ENCODE measurements at places on chromosomes 1 and 21.

GRCh38 chr1:93661829-93662474, 19.7 kb downstream of the BCAR3 start:
- no peak for DNase-seq

- no peak for DNase-seq
Measured at GRCh38 chr1:174160603-174161002, 1.3 kb downstream of the RABGAP1L start.

- no peak for DNase-seq
Measured at GRCh38 chr1:13702425-13703127, 2.6 kb downstream of the PRDM2 start.

GRCh38 chr1:191953526-191953925, 204.7 kb upstream of the RGS18 start:
- no peak for DNase-seq

DNA sequence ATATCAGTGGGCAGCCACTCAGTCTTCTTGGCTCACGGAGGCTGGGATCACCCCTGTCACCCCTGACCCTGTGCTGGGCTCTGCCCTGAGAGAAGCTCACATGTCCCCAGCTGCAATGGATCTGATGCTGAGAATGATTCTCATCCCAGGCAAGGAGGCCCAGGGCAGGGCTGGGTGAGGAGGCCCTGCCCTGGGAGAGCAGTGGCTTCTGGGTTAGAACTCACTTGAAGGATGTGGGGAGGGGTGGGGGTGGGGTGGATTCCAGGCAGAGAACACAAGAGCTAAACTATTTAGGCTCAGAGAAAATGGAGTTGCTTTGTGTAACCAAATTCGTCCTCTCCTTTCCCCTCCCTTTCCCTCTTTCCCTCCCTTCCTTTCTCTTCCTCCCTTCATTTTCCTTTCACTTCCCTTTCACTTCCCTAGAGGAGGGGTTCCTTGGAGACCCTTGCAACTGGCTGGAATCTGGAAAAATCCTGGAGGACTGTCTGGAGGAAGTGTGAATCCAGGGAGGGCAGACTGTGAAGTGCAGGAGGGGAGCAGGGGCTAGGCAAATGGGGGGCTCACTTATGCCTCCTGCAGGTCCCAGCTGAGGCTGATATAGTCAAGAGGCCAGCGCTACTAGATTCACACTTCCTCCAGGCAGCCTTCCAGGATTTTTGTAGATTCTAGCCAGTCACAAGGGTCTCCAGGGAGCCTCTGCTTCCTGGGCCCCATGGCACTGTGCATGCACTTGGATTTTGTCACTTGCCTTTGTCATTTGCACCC, 47.0 kb downstream of the IGSF21 start:
- no peak for DNase-seq

GRCh38 chr1:37177230-37177864, 143.0 kb upstream of the GRIK3 start:
- no peak for DNase-seq

- DNase-seq, result no peak
Measured at GRCh38 chr1:41713141-41713540, 205.6 kb downstream of the HIVEP3 start.

GRCh38 chr1:213284626-213285025, 233.6 kb downstream of the RPS6KC1 start:
- DNase-seq, result no peak

GRCh38 chr1:34876406-34876805, 16.9 kb upstream of the SMIM12 start:
- DNase-seq, result no peak
